Esophagus mucosa (tissue), 1 donor: ENCODE measurements at places on chromosomes 5 and 9.
A peak's percentile ranks its signal among the peaks of the same experiment; 100 is the strongest.

DNA sequence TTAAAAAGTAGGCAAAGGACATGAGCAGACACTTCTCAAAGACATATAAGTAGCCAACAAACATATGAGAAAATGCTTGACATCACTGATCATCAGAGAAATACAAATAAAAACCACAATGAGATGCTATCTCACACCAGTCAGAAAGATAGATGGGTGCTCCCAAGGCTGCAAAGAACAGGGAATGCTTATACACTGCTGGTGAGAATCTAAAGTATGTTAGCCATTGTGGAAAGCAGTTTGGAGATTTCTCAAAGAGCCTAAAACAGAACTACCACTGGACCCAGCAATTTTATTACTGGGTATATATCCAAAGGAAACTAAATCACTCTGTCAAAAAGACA lies 154.2 kb downstream of the NDUFS4 start:
- no peak for ATAC-seq

- ATAC-seq = no peak
Measured at GRCh38 chr9:83196946-83197345, 134.0 kb upstream of the RASEF start.

DNA sequence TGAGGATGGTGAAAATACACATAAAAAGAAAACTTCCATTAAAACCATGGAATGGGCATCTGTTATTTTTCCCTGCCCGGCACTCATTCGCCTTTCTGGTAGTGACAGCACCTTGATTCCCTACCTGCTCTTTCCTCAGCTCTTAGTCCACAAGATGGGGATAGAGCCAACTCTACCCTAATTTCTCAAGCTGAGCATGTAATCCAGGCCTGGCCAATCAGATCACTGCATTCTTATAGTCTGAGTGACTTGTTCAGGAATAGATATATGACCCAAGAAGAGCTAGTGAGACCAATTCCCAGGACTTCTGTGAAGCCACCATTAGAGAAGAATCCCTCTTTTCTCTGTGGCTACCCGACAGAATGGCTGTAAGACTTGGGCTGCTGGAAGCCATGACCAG lies 58.1 kb downstream of the TSSK1B start:
- no peak for ATAC-seq

- no peak for ATAC-seq
Measured at GRCh38 chr9:93122721-93123221, 11.3 kb downstream of the NINJ1 start.

DNA sequence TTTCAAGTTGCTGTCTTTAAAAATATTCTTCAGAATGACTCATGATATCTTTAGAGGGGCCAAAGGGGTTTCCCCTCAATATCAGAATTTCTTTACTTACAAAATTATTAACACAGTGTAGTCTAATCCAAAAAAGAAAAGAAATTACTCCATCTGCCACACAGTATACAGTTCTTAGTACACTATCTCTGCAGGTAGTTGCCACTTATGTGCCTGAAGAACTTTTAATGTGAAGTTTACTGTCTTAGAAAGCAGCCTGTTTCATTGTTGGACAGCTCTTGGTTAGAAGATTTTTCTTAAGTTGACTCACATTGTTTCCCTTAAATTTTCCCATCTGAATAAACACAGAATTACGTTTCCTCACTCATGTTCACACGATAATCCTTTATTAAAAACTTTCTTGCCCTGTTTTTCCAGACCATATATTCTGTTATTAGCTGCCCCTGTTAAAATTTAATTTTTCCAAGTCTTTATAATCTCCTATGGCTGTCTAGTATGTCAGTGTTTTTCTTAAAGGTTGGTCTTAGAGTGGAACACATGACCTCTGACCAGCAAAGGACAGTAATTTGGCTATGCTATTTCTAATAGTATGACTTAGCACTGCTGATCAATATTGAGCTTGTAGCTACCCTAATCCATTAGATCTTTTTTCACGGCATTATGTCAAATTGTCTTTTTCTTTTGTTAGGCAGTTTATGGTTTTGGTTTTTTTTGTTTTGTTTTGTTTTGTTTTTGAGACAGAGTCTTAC lies 21.8 kb upstream of the FKTN start:
- ATAC-seq = no peak

GRCh38 chr9:22813529-22813928 lies 366.9 kb downstream of the DMRTA1 start:
- no peak for ATAC-seq

- ATAC-seq = no peak
Measured at GRCh38 chr5:156825688-156826087, 24.4 kb upstream of the PPP1R2B start.

DNA sequence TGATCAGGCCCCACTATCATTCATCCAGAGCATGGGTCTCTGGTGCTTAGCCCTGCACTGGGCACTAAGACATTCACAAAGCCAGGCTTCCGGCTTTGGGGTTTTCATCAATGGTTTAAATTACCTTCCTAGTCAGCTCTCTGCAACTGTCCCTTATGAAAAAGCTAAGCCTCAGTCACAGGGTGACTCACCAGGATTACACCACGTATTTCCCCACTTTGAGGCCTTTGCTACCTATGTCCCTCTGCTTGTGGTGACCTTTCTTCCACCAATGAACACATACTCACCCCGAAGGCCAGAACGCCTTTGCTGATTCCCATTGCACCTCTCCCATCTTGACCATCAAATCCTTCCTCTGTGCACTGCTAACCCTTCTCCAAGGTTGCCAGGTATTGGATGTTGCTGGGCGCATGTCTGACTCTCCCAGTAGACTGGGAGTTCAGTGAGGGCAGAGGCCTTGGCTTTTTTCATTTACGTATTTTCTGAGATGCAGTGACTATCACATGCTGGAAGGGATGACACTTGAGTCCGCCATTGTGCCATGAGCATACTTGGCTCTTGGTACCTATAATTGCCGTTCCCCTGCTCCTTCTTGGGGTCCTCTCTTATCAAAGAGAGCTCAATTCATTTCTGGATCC lies 58.7 kb upstream of the TNFSF8 start:
- ATAC-seq = peak; percentile 56

- no peak for ATAC-seq
Measured at GRCh38 chr5:18357486-18357885, 723.2 kb downstream of the TAF11L14 start.

- ATAC-seq = no peak
Measured at GRCh38 chr9:117796681-117797080, 92.5 kb downstream of the TLR4 start.

DNA sequence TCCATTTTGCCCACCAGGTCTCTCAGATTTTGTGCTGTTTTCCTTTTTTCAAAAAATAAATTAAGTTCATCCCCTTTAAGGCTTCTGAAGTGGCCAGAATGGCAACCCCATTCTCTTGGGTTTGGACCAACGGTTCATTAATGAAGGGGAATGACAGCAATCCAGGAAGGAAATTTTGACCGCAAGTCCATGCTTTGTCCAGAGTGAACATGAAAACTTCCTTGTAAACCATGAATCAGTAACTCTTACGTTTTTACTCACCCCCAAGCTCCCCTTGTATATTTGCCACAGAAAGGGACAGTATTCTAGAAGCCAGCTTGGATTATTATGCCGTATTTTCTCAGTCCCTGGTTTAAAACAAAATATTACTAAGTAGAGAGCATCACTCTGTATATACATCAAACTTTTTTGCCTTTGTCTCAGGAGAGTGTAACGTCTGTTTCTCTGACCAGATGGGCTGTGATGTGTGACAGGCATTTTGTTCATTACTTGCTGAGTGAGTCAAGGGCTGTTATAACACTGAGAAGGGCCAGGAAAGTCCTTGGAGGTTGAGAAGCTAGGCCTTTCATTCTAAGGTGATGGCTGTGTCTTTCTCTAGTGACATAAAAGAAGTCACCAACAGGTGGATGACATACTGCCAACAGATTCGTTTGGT lies 148.2 kb downstream of the SMARCA2 start:
- ATAC-seq = no peak

GRCh38 chr5:855771-856530 lies 5.2 kb upstream of the ZDHHC11 start:
- peak; percentile 29 for ATAC-seq

GRCh38 chr9:135802876-135803419 lies 101.0 kb downstream of the KCNT1 start:
- no peak for ATAC-seq

GRCh38 chr5:81754621-81755020 lies 3.7 kb upstream of the SSBP2 start:
- ATAC-seq = no peak
